AG04449 (cell line): ENCODE measurements at places on chromosomes 4 and X.
A peak's percentile ranks its signal among the peaks of the same experiment; 100 is the strongest.

GRCh38 chr4:86178211-86178610, 181.6 kb downstream of the MAPK10 start:
- DNase-seq, result no peak

DNA sequence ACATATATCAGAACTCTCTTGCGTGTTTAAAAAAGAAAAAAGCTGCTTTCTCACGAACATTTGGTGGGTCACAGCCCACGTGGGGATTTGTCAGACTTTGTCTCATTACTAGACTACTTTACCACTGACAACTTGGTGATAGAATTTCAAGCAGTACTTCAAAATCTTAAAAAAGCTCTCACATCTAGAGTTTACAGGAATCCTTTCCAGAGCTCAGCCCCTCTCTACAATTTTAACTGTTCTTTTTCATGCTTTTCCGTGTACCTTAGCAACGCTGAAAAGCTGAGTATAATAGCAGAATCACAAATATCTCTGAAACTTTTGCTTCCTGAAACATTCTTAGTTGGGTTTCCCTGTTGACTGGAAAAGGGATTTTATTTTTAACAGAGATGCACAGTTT, 50.2 kb downstream of the SMAD1 start:
- no peak for DNase-seq

GRCh38 chr4:1463088-1463926, 57.1 kb upstream of the NKX1-1 start:
- peak; percentile 12 for DNase-seq

DNA sequence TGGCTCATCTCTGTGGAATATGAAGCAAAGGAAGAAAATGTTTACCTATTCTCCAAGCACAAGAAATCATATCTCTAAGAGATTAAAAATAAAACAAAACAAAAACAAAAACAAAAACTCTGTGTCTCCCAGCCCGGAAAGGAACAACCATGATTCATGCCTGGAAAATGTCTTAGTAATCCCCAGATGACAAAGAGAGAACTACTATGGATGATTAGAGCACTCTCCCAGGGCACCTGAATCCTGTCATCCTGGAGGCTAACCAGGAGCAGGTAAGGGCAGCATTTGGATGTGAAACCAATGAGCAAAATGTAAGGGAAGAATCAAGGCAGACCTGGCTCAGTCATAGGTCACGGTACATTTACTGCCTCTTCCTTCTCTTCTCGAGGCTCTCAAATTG, 1.7 kb upstream of the AKAP4 start:
- DNase-seq, result no peak

DNA sequence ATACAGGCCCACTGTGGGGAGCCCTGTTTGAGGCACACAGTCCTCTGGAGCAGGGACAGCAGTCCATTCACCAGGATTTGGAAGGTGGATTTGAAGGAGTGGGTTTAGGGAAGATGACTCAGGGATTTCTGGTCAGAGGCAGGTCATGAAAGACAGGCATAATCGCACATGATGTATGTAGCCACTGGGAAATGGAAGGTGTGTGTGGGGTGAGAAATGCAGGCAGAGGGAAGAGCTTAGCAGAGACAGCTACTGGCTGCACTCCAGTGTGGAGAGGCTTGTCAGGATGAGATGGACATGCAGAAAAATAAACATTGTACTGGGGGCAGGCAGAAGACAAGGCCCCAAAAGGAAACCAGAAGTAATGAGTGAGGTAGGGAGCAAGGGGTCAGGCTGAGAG, 85.2 kb upstream of the STS start:
- no peak for DNase-seq

DNA sequence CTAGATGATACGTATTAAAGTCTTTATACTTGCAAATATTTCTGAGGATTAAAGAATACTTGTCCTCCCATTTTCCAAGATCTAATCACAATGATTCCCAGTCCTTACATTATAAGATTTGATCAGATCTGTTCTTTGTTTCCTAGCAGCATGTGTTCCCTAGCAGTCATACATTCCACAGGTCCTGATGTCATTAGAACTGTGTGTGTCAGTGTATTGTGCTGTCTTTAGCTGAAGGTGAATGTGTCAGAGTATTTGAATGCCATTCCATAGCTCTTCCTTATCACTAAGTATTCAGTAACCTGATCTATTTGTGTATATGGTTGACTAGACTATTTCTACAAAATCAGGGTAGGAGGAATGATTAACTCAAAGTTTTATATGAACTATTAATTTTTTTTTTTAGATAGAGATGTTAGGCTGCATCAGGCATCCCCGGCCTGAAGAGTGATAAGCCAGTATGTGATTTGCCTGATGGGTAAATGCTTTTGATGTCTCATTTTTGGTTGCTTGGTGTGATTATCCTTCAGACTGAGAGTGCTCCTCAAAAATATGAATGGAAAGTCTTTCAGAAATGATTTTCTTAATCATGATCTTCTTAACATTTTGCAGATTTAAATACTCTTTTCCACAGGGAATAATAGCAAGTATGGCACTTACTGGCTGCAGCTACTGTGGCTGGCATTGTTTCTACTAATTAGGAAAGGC, 4.4 kb downstream of the ADGRL3 start:
- no peak for DNase-seq

GRCh38 chr4:138919094-138919936, 96.3 kb upstream of the NOCT start:
- DNase-seq, result no peak

DNA sequence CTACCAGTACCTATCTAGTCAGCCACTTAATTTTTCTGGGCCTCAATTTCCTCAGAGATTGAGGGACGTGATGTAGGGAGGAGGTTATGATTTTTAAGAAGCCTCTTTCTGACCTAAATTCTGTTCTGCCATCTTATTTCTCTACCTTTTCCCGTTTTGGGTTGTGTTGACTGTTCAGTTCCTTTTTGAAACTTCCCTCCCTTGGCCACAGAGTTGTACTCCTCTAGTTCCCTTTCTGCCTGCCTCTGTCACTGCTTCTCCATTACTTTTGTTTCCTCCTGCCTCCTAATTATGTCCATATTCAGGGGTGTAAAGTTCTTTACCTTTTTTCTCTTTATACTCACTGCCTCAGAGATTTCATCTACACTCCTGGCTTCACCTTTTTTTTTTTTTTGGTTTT, 25.4 kb downstream of the CLCN5 start:
- DNase-seq, result no peak

DNA sequence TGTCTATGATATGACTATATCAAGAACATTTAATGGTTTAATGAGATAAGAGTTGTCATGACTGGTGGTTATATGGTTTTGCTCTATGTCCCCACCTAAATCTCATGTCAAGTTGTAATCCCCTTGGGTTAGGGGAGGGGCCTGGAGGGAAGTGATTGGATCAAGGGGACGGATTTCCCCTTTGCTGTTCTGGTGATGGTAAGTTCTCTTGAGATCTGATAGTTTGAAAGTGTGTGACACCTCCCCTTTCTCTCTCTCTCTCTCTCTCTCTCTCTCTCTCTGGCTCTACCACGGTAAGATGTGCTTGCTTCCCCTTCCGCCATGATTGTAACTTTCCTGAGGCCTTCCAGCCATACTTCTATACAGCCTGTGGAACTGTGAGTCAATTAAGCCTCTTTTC, 803.4 kb downstream of the TRIML1 start:
- no peak for DNase-seq

- no peak for DNase-seq
Measured at GRCh38 chr4:169823685-169824084, 65.9 kb upstream of the HPF1 start.

DNA sequence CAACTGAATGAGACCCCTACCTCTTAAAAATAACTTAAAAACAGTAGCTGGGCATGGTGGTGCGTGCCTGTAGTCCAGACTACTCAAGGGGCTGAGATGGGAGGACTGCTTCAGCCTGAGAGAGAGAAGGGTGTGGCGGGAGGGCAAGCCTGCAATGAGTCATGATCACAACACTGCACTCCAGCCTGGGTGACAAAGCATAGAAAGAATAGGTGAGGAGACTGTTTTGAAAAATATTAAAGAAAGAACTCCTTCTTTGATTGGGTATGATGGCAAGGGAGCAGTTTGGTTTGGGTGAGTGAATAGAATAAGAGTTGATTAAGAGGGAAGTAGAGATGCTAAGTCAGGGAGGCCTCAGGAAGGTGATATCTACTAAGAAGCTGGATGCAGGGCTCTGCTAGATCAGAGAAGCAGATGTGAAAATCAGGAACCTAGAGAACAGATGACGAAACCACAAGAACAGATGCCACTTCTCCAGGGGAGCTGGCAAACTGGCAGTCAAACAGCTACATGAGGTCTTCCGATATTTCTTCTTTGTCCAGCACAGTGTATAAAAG, 318.6 kb downstream of the OPHN1 start:
- no peak for DNase-seq

DNA sequence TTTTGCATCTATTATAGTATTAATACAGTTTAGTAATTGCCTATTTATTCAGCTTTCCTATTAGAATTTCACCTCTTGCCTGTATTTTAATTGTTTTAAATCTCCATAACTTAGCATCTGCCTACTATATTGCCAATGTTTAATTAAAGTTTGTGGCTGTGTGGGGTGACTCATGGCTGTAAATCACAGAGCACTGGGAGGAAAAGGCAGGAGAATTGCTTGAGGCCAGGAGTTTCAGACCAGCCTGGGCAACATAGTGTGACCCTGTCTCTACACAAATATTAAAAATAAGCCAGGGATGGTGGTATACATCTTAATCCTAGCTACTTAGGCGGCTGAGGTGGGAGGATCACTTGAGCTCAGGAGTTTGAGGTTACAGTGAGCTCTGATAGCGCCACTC, 14.5 kb upstream of the CCSER1 start:
- DNase-seq, result no peak

DNA sequence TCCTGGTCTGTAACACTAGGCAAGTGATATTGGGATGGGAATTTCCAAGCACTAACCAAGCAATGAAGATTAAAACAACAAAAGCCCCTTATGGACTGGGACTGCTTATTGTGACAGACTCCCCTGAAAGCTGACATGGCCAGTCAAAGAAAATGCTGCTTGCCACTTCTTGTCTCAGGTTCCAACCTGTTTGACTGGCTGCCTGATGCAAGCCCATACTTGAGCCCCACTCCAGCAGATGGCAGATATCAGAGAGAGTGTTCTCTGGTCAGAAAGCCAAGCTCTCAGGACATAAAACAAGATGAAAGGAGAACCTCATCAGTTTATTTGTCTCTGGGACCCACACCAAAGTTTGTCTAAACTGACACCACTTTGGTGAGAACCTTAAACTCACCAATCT, 15.5 kb upstream of the IGBP1 start:
- DNase-seq, result no peak

DNA sequence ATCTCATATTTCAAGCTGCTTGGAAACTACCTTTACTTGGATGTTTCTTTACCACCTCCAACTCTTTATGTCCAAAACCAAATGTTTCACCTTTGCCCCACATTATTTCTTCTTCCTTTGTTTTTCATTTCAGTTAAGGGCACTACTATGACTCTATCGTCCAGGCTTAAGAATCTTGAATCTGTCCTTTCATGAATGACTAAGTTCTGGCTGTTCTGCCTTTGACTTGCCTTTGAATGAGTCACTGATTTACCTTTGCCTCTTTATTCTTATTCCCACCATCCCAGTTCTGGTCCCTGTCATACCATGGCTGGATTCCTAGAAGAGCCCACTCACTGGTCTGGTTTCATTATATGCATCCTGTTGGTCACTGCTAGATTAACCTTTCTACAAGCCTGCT, 30.6 kb upstream of the PLAC1 start:
- no peak for DNase-seq

- no peak for DNase-seq
Measured at GRCh38 chr4:151792530-151792929, 31.7 kb upstream of the GATB start.

GRCh38 chr4:56649445-56650261, 31.4 kb downstream of the HOPX start:
- no peak for DNase-seq

DNA sequence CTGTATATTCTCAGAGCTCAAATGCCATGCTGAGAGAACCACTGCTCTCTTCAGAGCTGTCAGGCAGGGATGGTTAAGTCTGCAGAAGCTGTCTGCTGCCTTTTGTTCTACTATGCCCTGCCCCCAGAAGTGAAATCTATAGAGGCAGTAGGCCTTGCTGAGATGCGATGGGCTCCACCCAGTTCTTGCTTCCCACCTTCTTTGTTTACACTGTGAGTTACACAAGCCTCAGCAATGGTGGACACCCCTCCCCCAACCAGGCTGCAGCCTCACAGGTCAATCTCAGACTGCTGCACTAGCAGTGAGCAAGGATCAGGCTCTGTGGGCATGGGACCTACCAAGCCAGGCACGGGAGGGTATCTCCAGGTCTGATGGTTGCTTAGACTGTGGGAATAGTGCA, 271.6 kb downstream of the CENPC start:
- no peak for DNase-seq

GRCh38 chr4:123744664-123745290, 348.2 kb downstream of the SPRY1 start:
- no peak for DNase-seq

DNA sequence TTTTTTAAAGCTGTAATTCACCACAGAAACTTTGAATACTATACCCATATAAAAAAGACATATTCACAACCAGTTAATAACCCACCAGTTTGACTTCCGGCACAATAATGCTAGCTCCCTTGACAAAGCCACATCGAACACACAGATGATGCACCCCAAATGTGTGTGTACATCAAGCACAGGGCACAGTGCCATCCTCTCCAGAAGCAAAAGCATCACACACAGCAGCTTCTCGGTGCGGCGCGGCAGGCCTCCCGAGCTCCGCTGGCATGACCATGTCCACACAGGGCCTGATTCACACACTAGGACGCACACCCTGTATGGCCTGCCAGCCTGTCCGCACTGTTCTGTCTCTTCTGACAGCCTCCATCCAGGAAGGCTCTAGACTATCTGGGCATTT, 88.0 kb downstream of the LEF1 start:
- no peak for DNase-seq

DNA sequence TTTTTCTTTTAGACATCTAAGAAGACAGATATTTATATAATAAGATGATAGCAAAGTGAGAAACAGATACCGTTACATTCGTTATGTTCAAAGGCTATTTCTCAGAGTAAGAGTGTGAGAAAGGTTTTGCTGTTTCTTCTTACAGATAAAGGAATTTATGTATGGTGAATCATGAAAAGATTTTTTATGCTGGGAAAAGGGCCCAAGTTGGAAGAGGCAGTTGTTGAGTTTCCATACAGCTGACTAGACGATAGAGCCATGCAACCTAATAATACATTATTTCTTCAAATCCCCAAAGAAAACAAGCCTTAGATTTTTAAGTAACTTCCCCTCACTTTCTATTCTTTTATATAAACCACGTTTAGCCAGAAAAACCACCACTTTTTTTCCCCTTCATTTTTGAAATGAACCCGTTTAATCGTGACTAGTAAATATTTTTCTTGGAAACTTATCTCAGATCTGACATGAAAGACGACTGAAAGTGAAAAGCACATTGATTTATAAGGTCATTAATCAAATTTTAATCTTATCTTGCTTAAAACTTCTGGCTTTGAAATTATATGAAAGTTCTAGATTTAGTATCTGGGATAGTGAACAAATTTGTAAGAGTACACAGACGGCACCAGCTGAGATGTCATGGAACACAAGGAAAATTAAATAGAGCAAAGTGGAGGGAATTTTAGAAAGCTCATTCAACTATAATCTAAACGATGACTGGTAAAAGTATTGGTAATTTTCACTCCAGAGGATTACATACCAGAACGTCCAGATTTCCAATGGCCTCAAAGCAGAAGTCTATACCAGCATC, 10.9 kb downstream of the ADH6 start:
- DNase-seq, result no peak

- no peak for DNase-seq
Measured at GRCh38 chr4:11106759-11107158, 321.9 kb downstream of the HS3ST1 start.
